ENCODE measurements at places on chromosomes 3 and 15. TPM values are rescaled to one million over a fixed set of nuclear protein-coding genes. Genes with fewer than 3 reads are reported as not detected.

- DNase-seq = no peak
These were observed 2.8 kb downstream of the LRRN1 start for GRCh38 chr3:3802046-3802445.

DNA sequence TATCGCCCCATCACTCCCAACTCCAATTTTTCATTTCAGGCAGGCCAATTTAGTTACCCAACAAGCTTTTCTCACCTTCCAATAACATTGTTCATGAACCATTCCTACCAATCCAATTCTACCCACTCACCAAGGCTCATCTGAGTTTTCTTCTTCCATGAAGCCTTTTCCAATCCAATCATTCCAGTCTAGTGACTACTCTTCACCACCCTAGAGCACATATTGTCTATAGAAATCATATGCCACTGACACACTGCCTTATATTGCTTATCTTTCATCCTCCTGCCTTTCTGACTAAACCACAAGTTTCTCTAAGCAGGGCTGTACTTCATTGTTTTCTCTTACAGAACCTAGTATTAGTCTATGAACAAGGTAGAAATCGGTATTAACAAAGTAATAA, 11.4 kb downstream of the CCDC14 start:
- no peak for DNase-seq

- DNase-seq = no peak
These were observed 158.2 kb downstream of the TP63 start for GRCh38 chr3:189789432-189789831.

DNA sequence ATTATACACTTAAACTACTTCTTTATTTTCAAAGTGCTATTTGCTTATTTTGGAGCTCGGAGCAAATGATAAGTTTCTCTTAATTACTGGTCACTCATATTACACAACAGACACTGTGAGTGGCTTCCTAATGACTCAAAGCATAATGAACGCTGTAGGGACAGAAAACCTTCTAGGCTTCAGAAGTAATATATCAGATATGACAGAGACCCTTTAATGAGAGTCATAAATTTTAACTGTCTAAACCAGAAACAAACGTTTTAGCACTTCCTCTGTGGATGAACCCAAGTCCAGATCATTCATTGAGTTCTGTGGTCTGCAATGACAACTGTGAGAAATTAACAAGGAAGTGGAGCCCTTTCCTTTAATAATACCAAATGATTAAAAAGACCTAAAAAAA, 66.6 kb downstream of the ARPP21 start:
- DNase-seq = no peak

GPR62 gene
- total RNA-seq = 0.07 TPM

COL6A5 gene
- not detected for total RNA-seq

DNAH12 gene
- total RNA-seq = 0.04 TPM

TRPM1 gene
- total RNA-seq = 0.25 TPM

Measured in pulmonary artery endothelial cell (primary cell).